ENCODE measurements at places on chromosomes 1 and 21.

DNA sequence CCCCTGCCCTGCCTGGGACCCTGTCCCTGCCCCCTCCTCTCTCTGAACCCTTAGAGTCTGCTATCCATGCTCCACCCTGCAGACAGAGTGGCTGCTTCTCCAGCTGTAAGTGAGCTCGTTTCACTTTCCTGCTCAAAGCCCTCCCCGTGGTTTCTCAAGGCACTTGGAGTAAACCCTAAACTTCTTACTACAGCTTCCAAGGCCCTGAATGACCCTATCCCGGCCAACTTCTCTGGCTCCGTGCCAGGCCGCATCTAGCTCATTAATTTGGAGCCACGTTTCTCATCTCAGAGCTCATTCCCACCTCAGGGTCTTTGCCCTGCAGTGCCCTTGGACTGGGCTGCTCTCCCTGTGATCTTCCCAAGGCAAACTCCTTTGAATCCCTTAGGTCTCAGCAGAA, 235.1 kb upstream of the RUNX1 start:
- no peak for DNase-seq

GRCh38 chr1:164886101-164886500, 327.1 kb downstream of the PBX1 start:
- DNase-seq: no peak

DNA sequence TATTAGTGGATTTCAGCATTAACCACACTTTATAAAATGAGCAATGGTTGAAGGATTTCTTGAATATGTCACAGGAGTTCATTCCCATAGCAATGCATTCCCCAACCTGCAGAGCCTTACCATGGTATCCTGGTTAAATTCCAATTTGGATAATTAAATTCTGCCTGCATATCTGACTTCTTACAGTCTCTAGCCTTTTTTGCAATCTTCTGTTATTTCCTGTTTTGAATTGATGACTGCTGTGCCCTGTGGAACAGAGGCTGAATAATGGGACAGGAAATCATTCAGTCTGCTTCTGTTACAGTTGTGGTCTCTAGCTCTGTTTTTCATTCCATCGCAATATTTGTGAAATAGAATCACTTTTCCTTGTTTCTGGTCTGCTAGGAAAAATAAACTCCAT, 1823.9 kb downstream of the PLA2G4A start:
- peak; percentile 97 for DNase-seq

DNA sequence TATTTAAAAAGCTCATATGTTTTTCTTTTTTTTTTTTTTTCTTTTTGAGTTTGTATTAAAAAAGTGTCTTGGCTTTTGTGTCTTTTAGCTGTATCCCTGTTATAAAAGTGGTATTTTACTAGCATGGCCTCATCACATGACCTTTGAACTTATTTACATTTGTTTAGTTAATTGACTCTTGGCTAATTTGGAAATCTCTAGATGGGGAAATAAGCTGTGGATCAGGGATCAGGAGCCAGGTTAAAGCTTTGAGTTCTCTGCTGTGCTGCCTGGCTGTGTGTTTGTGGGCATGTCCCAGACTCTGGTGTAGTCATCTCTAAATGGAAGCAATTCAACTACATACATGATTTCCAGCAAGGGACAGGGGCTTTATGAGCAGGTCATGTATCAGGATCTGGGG, 56.5 kb downstream of the HHAT start:
- DNase-seq: no peak

- DNase-seq: peak; percentile 40
Observed at GRCh38 chr1:163315773-163316374, 5.9 kb upstream of the NUF2 start.

- no peak for DNase-seq
Observed at GRCh38 chr21:32894321-32894720, 122.8 kb upstream of the PAXBP1 start.

DNA sequence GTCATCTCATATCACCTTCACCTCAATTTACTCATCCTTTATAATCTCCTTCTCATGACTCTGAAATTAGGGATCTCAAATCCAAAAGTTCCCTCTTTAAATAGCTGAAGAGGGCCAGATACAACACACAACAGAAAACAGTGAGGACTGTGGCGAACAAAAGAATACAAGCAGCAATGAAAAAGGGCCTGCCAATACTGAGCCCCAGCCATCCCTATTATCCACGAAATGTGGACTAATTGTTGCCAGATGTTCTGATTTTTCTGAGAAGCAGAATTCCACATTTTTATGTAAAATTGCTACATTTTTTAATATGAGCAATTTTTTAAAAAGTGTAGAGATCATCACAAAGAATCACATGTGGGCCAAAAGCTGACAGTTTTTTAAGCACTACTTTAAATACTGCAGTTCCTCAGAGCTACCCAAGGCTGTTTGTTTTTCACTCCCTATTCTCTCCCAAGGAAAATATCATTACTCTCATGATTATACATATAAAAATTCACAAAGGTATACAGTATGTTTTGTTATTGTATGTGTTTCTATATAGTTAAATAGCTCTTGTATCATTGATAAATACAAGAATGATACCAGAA, 90.0 kb downstream of the ASH1L start:
- DNase-seq: no peak

- peak; percentile 29 for DNase-seq
Observed at GRCh38 chr1:187928288-187928687, 1099.5 kb downstream of the PLA2G4A start.

GRCh38 chr1:204977318-204977717, 65.7 kb upstream of the CNTN2 start:
- DNase-seq: no peak

- DNase-seq: no peak
Observed at GRCh38 chr1:2912424-2913061, 108.7 kb upstream of the ACTRT2 start.

- peak; percentile 45 for DNase-seq
Observed at GRCh38 chr1:170864238-170864637, 71.1 kb upstream of the MROH9 start.

- DNase-seq: no peak
Observed at GRCh38 chr1:224500796-224501195, 66.2 kb upstream of the WDR26 start.

GRCh38 chr1:221284028-221284427, 404.8 kb downstream of the HLX start:
- DNase-seq: peak; percentile 92

GRCh38 chr1:220983877-220984635, 104.8 kb downstream of the HLX start:
- DNase-seq: no peak

DNA sequence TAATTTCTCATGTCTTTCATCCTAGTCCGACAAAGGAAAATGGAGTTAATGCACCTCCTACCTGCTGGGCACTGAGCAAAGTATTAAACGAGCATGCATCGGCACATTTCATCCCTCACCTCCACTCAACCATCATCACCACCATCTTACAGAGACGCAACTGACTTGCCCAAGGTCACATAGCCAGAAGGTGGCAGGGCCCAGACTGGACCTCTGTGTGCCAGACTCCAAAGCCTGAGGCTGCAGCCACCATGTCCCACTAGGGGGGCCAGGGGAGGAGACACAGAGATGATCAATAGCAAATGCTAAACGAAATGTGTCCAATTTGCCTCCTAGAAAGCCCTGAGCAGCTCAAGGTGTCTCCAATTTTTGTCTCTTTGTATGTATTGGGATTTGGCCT, 163.7 kb upstream of the EDN2 start:
- DNase-seq: no peak

GRCh38 chr1:192161976-192162375, 3.7 kb downstream of the RGS18 start:
- DNase-seq: no peak

- DNase-seq: no peak
Observed at GRCh38 chr1:216616425-216616824, 106.8 kb downstream of the ESRRG start.

- no peak for DNase-seq
Observed at GRCh38 chr1:203467550-203467921, 8.1 kb upstream of the PRELP start.

DNA sequence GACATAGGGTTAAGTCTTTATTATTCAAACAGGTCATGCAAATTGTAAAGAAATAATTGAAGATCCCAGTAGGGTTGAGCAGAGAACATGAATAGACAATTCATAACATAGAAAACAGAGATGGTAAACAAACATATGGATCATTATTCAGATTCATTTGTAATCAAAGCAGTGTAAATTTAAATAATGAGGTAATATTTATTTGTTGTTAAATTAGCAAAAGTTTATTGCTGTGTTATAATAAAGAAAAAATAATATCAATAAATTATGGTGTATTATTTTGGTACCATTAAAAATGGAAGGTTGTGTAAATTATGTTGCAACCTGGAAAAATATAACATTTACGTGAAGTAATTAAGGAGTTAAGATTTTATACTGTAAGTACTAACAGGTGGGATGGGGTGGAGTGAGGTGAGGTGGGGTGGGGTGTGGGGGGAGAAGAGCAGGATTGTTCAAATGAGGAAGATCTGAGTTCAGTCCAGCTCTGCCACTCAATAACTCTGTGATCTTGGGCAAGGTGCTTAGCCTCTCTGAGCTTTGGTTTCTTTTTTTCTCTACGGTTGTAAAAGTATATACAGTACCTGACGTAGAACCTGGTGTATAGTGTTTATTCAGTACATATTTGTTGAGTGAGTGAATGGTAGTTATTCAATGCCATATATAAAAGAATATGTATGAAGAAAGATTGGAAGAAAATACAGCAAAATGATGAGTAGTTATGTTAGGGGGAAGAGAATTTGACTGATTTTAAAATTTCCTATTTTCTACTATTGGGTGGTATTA, 140.3 kb upstream of the KIF26B start:
- DNase-seq: no peak

DNA sequence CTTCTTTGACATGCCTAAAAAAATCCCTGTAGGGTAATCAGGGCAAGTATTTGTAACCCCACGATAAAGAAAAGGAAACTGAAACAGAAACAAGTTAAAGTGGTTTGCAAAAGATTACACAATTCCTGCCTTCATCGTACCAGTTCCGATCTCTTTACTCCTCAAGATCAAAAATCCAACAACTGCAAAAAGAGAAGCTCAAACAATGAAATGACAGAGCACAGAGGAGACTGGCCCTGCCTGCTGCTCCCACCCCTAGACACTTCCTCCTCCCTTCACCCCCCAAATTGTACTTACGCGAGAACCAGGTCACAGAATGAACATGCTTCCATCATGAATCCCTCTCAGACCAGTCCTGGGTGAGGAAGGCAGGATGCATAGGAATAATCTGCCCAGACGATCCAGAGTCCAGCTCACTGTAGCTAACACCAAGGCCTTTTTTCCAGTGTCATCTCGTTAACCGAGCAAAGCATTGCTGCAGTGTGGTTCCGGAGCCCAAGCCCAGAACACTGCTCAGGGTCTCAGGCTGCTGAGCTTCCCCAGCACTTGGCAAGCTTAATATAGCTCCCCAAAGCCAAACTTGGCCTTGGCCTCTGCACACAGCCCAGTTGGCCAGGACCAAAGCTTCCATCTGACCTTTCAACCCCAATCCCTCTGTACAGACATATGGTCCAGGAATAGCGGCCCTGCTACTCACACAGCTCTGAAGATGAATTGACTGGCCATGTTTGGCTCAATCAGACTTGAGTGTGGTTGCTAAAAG, 20.3 kb downstream of the RXRG start:
- no peak for DNase-seq

DNA sequence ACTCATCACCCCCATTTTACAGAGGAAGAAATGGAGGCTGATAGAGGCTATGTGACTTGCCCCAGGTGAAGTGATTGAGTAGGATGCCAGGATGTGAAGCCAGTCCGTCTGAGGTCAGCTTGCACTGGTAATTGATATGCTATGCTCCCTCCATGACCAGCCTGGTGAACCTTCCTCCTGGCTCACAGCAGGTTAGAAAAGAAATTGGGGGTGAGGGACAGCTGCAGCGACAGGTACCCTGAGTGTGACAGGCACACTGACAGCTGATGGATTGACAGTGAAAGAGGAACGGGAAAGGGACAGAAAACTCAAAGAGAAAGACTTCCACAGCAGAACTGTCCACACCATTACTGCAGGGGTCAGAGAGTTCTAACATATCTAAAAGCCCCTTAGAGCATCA, 102.1 kb downstream of the SUSD4 start:
- DNase-seq: no peak

DNA sequence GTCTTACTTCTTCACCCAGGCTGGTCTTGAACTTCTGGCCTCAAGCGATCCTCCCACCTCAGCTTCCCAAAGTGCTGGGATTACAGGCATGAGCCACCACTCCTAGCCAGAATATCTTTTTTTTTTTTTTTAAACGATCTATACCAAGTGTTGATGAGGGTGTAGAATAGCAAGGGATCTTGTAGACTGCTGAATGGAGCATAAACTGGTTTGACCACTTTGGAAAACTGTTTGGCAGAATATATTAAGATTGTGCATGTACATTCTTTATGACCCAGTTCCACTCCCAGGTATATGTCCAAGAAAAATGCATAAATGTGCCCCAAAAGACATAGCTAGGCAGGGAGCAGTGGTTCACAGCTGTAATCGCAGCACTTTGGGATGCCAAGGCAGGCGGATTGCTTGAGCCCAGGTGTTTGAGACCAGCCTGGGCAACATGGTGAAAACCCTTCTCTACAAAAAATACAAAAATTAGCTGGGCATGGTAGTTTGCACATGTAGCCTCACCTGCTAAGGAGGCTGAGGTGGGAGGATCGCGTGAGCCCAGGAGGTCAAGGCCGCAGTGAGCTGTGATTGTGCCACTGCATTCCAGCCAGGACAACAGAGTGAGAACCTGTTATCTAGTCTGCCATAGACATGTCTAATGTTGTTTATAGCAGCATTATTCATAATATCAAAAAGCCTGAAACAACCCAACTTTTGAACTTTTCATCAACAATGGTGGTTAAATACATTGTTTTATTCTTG, 184.0 kb downstream of the VPS13D start:
- no peak for DNase-seq

- no peak for DNase-seq
Observed at GRCh38 chr1:204150702-204151551, 917 bp downstream of the ETNK2 start.

DNA sequence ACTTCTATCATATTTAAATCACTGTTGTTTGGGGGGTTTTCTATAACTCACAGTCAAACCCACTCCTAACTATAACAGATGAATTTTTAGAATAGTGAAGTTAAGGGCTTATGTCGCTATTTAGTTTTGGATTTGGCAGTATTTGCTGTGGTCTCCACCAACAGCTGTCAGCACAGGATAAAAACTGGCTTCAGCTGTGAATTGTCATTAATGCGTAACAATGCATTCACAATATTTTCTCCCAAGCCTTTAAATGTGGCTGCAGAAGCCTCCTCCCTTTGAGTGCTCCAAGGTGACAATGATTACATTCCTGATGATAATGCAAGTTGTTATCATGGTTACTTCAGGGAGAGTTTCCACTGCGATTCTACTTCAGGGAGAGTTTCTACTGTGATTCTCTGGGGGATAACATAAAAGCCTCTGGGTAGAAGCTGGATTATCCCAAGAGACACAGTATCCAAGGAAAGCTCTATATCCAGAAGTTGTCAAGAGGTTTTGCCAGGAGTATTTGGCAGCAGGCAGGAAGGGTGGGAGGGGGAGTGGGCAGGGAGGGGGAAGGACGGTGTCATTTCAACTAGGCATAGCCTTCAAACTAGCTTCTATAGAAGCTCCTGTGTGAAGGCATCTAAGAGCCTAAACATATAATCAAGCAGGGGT, 14.9 kb upstream of the SMIM12 start:
- DNase-seq: no peak

All from fibroblast of skin of right quadriceps (primary cell).